Osteocyte (in vitro differentiated cells): ENCODE measurements at places on chromosomes 11 and 22. TPM values are rescaled to one million over a fixed set of nuclear protein-coding genes. Genes with fewer than 3 reads are reported as not detected.

DNA sequence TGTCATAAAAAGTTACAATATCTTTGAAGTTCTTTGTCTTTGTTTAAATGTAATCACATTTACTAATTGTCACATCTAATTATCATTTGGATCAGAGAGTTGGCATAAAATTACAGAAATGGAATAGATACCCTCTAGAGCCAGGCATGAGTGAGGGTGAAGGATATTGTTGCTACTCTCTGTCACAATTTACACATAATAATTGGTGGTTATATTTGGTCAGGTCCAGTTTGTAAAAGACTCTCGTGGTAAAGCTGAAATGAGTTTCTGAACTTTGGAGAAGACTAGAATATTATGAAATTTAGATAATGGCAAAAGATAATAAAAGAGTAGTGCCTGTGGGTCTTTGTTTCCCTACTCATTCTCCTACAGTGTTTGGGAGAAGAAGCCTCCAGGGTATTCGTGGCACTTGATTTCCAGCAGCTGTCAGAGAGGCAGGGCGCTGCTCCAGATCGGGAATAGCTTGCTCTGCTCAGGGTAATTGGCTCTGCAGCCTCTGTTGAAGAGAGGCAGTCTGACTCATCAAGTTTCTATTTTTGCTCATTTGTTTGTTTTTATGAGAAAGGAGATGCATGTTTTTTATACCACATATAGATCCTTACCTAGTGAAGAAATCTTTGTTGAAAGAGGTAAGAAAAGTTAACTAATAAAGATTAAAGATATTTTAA lies 349.9 kb downstream of the CNTN5 start:
- no peak overlapping the region for H3K4me3 ChIP-seq
- H3K4me1 ChIP-seq = peaks cover 7% of the 10 kb centered on the region
- H3K36me3 ChIP-seq = no peaks in the 10 kb centered on the region
- peaks cover 16% of the 10 kb centered on the region for H3K27me3 ChIP-seq

- H3K4me3 ChIP-seq = no peak overlapping the region
- H3K27ac ChIP-seq = no peak overlapping the region
- peaks cover 32% of the 10 kb centered on the region for H3K4me1 ChIP-seq
- no peak for DNase-seq
- H3K36me3 ChIP-seq = peaks cover 11% of the 10 kb centered on the region
- H3K27me3 ChIP-seq = no peaks in the 10 kb centered on the region
These were observed 74.2 kb upstream of the PITPNB start for GRCh38 chr22:27993201-27993635.

GRCh38 chr11:1573077-1573902 lies 1.2 kb upstream of the DUSP8 start:
- H3K27ac ChIP-seq = no peak overlapping the region
- no peak for DNase-seq
- H3K27me3 ChIP-seq = peaks cover 3% of the 10 kb centered on the region
- peaks cover 2% of the 10 kb centered on the region for H3K36me3 ChIP-seq

The PHOX2A gene
- not detected in 2 replicates for total RNA-seq

The MUC6 gene
- total RNA-seq = not detected in 2 replicates
